A549 treated with CpdA at 1 μM for 4 hours (cell line): ENCODE measurements at places on chromosomes 11 and 22. TPM values are rescaled to one million over a fixed set of nuclear protein-coding genes. Genes with fewer than 3 reads are reported as not detected.

Gene OSBP2
- total RNA-seq: 12.4 to 15.0 TPM (median 13.1 TPM) in 5 replicates

Gene GLYAT
- total RNA-seq: not detected in 5 replicates

Gene DDIAS
- 16.9 to 21.9 TPM (median 18.7 TPM) in 5 replicates for total RNA-seq

Gene OR6T1
- total RNA-seq: not detected in 5 replicates

Gene MICAL3
- 22.8 to 38.5 TPM (median 30.5 TPM) in 5 replicates for total RNA-seq

Gene ARHGAP32
- total RNA-seq: 3.3 to 4.4 TPM (median 3.8 TPM) in 5 replicates

Gene C1QTNF4
- total RNA-seq: 0.07 to 0.10 TPM (median 0.08 TPM) in 3 of 5 replicates, not detected in the others

Gene PNPLA3
- total RNA-seq: 0.69 to 1.2 TPM (median 1.0 TPM) in 5 replicates

Gene DPAGT1
- 30.9 to 46.9 TPM (median 43.8 TPM) in 5 replicates for total RNA-seq

Gene GGTLC2
- not detected in 5 replicates for total RNA-seq

Gene KDM4E
- total RNA-seq: not detected in 5 replicates

Gene DDI1
- not detected in 5 replicates for total RNA-seq

Gene PIH1D2
- 0.71 to 1.4 TPM (median 1.1 TPM) in 5 replicates for total RNA-seq

Gene MMP11
- 0.09 to 0.18 TPM (median 0.12 TPM) in 4 of 5 replicates, not detected in the other for total RNA-seq

Gene PANX2
- total RNA-seq: 6.2 to 7.7 TPM (median 7.0 TPM) in 5 replicates
